ENCODE measurements at places on chromosomes 12 and 14.

DNA sequence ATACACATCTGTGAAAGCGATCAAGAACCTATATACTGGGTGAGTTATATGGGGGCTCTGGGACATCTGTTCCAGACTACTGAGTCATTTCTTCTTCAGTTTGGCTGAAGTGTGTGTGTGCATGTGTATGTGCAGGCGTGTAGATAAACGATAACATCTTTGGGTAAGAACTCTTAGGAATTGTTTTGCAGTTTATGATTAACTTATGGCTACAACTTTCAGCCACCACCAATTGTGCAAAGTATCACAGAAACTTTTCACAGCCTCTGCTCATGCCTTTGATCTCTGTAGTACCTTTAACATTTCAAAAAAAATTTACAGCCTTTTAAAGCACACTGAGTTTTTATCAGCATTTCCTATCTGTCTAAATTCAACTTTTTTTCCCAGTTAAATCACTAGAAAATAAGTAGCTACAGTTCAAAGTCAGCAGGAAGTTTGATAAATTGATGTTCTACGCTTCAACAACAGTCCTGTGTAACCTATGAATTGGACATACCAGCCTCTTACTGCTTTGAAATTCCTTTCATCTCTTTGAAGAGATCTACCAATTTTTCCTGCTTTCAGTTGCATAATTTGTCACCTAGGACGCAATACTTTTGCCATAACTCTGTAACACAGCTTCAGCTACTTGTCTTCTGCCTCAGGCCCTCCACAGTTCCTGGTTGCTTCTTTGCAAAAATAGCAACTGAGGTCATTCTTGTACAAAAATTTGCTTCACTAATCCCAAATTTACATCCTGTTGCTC lies 43.0 kb downstream of the PPM1H start:
- DNase-seq: no peak

GRCh38 chr14:23608454-23608853 lies 27.7 kb upstream of the DHRS2 start:
- DNase-seq: no peak

DNA sequence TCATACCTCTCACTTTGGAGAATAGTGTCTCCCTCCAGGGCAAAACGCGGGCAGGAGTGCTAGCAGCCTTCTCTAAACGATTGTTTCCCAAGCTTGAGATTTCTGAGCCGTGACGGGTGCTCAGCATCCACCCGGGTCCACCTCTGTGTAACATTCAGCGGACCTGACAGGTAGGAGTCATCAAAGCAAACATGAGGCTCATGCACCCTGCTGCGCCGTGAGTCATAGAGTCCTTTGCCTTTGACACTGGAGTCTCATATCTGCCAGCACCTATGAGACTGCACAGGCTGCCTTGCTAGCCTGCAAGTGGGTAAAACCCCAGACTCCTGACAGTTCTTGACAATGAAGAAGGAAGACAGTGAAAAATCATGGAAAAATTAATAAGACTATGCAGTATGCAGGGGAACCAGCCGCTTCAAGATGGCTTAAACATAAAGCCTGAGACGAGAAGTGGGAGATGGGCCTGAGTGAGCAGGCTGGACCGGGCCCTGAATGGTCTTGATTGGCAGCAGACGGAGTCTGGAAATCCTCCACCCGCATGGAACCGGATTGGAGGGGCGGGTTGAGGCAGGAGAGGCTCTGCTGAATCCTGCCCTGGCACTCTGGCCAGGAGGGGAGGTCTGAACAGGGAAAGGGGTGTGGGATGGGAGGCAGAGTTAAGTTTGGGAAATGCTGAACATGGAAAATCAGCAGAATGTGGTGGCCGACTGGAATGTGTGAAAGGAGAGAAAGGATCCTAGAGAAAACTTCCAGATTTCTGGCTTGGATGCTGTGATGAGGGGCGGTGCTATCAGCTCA lies 54.2 kb downstream of the LGMN start:
- DNase-seq: no peak

DNA sequence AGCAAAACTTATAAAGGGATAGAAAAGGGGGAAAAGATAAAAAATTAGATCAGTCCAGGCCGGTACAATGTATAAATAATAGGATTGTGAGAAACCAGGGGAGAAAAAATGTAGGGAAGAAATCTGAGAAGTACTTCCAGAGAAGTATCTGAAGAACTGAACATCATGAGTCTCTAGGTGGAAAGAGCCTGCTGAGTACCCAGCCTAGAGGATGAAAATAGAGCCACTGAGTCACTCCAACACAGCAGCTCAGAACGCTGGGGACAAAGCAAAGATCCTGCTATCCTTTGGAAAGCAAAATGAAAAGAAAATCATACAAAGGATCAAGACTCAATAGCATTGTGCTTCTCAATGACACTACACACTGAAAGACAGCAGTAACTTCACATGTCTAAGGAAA lies 138.0 kb downstream of the ANO6 start:
- DNase-seq: no peak

- DNase-seq: no peak
Observed at GRCh38 chr12:115404761-115405470, 720.9 kb upstream of the TBX3 start.

GRCh38 chr14:34043627-34044372 lies 92.9 kb upstream of the EGLN3 start:
- DNase-seq: peak; percentile 33

- no peak for DNase-seq
Observed at GRCh38 chr12:125824276-125824675, 759.0 kb downstream of the AACS start.

DNA sequence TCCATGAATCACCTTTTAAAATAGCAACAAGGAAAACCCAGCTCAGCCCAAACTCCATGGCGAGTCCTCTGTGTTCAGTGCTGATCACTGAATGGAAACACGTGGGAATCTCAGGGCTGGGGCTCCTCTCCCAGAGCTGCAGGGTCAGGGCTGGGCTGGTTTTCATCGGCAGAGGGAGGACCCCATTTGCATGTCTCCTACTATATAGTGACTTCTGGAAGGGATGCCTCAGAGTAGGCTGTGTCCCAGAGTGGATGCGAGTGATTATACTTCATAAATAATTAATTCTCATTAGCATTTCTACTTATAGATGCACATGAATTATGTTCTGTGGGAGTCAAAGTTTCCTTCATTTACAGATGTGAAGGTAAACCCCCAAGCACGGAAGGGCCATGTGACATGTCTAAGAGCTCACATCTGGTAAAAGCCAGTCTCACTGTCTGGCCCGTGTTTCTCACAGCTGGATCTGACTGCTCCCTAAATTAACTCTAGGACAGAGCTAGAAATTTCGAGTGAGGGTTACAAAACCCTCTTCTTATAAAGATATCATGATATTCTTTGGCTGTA lies 685.0 kb downstream of the TMEM121 start:
- DNase-seq: no peak

- DNase-seq: no peak
Observed at GRCh38 chr12:55789171-55789570, 28.4 kb downstream of the SARNP start.

DNA sequence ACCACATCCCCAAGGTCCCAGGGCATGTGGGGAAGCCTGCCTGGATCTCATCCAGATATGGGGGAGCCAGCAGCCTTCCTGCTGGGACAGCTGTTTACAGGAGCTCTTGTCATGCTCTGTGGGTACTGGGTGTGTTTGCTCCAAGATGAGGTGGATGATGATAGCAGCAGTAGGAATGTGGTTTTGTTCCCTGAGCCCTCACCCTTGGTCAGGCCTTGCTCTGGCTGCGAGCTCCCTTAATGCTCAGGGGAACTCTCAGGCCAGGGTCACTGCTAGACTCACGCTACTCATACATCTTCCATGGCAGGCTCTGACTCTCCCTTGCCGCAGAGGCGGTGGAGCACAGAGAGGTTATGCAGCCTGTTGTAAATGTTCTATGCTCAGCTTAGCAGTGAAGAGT lies 990.3 kb downstream of the AACS start:
- DNase-seq: no peak

DNA sequence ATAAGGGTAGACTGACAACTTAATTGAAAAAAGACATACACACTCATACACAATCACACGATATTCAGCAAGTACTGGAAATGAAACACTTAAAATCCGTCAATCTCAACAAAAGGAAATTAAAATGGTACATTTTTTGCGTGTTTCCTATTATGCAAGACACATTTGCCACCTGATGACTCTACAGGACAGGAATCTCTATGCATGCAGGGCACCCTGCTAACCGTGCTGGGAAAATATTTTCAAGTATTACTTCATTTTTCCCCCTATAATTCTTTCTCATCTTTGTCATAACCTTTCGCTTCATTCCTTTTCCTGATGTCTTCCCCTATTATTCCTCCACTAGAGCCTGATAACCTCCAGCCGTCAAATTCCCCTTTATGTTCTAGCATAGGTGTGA lies 150.2 kb downstream of the TMEM132D start:
- no peak for DNase-seq

DNA sequence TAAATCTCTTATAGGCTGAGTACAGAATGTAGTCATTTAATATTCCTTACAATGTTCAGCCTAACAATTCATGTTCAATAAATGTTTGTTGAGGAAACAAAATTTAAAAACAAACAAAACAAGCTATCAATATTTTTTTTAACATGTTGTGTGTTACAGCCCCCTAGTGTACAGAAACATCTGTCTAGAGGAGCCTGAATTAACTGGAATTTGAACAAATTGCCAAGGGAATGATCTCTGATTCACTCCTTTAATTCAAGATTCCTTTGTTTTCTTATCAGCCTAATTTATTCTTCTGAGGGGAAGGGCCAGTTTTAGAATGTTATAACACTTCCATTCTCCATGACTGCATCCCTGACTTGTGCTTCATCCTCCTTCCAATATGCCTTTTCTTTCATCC lies 127.2 kb downstream of the CMAS start:
- DNase-seq: no peak

- no peak for DNase-seq
Observed at GRCh38 chr14:71597955-71598660, 334.1 kb upstream of the RGS6 start.

GRCh38 chr12:42868291-42868690 lies 278.7 kb upstream of the PRICKLE1 start:
- no peak for DNase-seq

DNA sequence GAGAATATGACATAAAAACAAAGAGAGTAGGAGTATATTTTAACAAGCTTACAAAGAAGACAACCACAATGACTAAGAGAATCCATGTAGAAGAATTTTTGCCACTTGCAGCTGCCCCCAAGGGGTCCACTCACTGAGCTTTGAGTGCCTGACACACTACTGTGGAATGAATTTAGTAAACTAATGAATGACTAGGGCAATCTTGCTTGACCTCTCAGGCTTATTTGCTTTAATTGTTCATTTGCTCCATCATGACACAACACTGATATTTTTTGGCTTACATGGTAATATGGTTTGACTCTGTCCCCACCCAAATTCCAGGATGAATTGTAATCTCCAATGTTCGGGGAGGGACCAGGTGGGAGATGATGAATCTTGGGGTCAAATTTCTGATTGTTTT lies 249.1 kb upstream of the FAR2 start:
- no peak for DNase-seq

DNA sequence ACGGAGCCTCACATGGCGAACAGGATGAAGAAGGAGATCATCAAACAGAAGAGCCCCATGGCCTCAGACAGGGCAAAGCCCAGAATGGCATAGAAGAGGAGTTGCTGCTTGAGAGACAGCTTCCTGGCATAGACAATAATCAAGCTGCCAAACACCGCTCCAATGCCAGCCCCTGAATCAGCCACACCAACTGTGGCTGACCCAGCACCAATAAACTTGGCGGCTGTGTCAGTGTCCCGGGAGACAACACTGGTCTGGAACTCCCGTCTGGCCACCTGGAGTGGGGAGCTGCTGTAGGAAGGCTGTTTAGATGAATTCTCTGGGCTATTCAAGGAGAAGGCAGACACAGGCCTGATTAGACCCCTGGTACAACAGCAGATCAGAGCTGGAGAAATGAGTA lies 100.1 kb downstream of the HEATR5A start:
- no peak for DNase-seq

DNA sequence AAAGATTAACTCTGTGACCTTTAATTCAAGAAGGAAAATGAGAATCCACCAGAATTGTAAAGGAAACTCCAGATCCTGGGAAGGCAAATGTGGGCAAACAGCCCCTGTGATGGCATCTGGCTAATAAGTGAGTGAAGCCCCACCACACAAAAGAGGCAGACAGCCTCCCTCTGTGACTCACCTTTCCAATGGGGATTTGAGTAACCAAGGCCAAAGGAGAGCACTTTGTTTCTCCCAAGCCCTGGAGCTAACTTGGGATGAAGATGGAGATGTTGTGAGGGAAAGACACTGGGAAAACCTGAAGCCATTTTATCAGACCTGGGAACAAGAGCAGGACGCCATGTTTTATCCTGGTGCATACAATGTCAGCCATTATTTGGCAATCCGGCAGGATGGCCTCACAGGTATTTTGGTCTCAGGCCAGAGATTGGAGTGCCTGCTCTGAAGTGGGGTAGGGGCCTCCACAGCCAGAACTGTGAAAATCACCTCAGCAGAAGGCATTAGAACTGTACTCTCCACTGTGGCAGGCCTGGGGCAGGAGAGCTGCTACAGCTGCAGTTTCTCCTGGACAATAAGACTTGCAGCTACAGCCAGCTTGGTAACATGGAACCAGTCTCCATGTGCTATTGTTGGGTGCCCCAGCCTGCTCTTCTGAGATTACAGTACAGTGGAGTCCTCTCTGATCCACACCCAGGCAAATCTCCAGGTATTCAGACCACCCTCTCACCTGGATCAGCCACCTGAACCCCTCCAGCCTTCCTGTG lies 96.6 kb upstream of the PCED1B start:
- DNase-seq: no peak

- no peak for DNase-seq
Observed at GRCh38 chr14:100822532-100823296, 3.2 kb upstream of the MEG3 start.

- no peak for DNase-seq
Observed at GRCh38 chr12:24462946-24463345, 486.0 kb downstream of the BCAT1 start.

DNA sequence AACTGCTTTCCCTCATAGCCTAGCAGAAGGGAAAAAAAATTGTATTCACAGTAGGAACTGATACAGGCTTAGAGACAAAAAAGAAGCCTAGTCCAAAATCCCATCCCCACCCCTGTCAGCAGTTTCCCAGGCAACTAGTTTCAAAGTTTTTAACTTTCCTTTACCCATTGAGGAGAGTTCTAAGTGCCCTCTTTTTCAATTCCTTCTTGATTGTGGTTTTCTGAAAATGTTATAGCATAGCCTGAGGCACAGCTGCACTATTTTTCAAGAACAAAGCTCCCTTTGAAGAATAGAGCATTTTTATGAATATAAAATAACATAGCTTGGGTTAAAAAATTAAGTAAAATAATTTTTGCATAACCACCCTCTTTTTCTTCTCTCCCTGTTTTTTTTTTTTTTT lies 81.6 kb downstream of the IPO8 start:
- DNase-seq: no peak

DNA sequence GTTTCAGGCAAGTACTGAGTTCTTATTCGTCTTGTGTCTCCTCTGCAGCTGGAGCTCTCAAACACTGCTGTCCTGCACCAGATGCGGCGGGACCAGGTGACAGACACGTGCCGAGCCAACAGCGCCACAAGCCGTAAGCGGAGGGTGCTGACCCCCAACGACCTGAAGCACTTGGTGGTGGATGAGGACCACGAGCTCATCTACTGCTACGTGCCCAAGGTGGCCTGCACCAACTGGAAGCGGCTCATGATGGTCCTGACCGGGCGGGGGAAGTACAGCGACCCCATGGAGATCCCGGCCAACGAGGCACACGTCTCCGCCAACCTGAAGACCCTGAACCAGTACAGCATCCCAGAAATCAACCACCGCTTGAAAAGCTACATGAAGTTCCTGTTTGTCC lies 201.2 kb downstream of the SLC41A2 start:
- DNase-seq: no peak

Measured in stimulated activated CD8-positive, alpha-beta memory T cell treated with anti-CD3 and anti-CD28 coated beads, Interleukin-4, amount 100 ng/mL, for 1 hour (primary cell).